ENCODE measurements at places on chromosomes 6 and 20.

GRCh38 chr6:152018876-152019275 lies 211.4 kb downstream of the ESR1 start:
- DNase-seq, result no peak

DNA sequence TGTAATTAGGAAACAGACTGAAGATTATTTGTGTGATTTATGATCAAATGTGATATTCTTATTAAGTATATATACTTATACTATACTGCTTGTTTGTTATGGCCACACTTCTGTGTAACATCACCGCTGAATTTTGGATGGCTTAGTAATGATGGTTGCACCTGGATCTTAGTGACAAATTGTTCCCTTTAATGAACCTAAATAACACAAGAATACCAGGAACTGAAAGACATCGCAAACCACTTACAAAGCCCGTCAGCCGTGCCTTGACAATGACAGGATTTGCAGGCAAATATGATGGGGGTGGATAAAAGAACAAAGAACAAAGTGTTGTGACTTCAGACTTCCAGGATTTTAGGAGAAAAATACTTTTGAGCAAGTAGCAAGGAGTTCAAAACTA lies 67.1 kb downstream of the LAMP5 start:
- DNase-seq, result no peak

GRCh38 chr6:21022343-21023107 lies 488.3 kb downstream of the CDKAL1 start:
- no peak for DNase-seq

GRCh38 chr6:31467151-31467550 lies 30.8 kb upstream of the MICB start:
- DNase-seq, result no peak

GRCh38 chr6:81763968-81764367 lies 11.5 kb upstream of the TENT5A start:
- no peak for DNase-seq

- DNase-seq, result no peak
These were observed 25.1 kb upstream of the CCR6 start for GRCh38 chr6:167097770-167098169.

DNA sequence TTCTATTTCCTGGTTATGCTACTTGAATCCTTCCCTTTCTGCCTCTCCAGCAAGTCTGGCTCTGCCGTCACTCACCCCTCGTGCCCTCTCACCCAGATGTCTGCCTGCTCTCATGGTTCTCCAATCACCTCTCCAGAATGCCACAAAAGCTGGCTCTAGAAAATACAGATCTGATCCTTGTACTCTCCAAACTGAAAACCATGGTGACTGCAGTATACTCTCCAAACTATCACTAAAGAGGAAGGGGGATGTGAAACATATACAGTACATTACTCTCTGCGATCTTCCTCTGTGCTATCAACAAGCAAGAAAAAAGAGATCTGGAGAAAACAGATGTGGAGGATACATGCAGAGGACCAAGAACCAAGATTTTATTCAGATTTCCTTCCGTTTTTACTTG lies 91.1 kb downstream of the ATXN1 start:
- no peak for DNase-seq

- no peak for DNase-seq
These were observed 441.3 kb downstream of the TFAP2B start for GRCh38 chr6:51260003-51260402.

GRCh38 chr6:110814102-110815014 lies 911 bp downstream of the CDK19 start:
- DNase-seq, result no peak

DNA sequence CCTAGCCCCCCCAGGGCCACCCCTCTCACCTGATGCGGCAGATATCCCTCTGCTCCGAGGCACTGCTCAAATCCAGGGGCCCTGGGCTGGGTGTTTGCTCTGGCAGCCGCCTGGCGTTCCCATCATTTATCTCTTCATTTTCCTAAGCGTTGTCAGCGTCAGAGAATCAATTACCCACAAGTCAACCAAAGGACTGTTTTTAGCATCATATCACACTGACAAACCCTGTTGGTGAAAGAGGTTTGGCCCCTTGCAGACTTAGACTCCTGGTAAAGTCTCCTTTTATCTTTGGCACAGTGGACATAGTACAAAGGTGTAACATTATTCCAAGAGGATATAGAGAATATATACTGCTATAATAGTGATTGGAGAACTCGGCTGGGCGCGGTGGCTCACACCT lies at the start of gene GHRH:
Gene GHRH (minus strand): TSS at position 101 of the 400 bp plus-strand sequence. CDS start 4,925 bp downstream, outside the sequence.
- no peak for DNase-seq

- no peak for DNase-seq
These were observed 43.2 kb downstream of the KHDC1L start for GRCh38 chr6:73182021-73182607.

DNA sequence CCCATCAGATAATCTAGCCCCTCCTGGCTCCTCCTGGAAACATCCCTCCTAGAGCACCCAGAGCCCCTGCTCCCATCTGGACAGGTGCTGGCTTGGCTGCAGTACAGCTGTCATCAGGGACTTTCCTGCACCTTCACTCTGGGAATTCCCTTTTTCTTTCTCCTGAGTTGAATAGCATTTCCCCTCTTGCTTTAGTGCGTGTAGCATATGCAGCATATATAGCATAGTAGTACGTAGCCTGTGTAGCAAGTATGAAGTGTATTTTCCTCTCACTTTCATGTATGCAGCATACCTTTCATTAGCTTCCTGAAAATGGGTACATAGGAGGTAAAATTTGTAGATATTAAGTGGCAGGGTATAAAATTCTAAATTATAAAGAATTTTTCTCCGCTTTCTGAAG lies 352.9 kb downstream of the ESR1 start:
- no peak for DNase-seq

DNA sequence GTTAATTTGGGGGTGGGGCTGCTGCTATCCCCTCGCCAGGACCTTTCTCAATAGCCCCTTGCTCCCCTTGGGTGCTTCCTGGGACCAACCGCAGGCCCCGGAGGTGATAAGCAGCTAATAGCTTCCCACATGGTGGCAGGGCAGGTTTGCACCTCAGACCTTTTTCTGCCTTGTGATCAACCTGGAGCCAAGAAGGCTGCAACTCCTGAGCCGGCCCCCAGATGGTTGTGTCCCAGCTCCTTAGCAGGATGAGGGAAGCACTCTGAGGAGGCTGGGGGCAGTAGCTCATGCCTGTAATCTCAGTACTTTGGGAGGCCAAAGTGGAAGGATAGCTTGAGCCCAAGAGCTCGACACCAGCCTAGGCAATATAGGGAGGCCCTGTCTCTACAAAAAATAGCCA lies 85.5 kb downstream of the BMP7 start:
- no peak for DNase-seq

GRCh38 chr6:34132486-34133185 lies 13.3 kb downstream of the GRM4 start:
- DNase-seq, result no peak

DNA sequence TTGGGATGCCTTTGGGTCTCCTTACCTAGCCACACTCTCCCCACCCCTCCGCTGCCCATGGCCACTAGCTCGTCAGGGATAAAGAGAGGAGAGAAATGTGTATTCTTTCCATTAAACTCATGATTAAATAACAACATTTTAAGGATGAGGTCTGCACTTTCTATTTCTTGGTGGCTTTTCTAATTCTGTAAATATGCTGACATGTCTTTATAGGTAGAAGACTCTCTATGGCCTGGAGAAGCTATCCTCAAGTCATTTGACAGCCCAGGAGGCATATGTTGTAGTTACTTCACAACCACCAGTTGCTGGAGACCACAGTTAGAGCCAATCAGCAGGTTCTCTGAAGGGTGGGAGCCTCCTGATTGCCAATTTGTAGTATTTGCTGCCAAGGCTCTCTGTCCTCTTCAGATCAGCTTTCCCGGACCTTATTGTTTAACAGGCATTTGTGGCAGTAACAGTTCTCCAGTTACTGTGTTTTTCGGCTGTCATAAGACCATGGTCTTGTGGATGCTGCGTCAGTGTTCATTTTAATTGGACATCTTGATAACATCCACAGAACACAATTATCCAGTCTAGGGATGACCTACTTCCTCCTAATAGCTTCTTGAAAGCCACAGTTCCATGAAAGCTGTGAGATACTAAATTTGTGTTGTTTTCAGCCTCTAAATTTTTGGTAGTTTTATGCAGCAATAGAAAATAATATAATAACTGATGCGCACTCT lies 205.0 kb upstream of the KCNQ5 start:
- DNase-seq, result no peak

DNA sequence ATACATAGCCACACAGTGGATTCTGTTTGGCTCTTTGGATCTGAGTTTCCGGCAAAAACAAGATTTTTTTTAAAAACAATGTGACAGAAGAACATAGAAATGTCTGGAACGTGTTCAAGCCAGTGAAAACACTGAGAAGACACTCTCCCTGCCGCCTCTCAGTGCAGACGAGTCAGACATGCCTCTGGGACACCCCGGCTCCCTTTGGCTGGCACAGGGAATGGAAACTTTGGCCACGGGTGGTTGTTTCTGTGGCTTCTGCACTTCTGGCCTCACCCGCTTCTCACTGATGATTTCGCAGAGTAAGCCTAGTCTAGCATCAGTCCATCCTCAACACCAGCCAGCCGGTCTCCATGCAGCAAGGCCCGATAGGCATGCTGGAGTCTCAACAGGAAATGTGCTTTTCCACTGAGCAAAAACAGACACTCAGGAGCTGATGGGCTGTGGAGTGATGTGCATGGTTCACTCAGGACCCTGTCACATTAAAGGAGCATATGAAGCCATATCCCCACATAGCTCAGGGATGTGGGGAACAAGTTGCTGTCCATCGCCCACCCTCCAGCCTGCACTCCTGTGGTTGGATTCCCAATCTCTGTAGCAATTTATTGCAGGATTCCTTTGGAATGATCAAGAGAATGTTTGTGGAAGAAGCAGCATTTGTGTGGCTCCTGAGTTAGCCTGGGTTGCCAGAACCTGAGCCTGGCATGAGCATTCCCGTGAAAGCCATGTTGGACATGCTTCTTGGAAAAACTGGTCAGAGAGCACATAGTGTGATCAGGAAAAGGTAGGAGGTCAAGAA lies 262.0 kb upstream of the RIN2 start:
- DNase-seq, result no peak

DNA sequence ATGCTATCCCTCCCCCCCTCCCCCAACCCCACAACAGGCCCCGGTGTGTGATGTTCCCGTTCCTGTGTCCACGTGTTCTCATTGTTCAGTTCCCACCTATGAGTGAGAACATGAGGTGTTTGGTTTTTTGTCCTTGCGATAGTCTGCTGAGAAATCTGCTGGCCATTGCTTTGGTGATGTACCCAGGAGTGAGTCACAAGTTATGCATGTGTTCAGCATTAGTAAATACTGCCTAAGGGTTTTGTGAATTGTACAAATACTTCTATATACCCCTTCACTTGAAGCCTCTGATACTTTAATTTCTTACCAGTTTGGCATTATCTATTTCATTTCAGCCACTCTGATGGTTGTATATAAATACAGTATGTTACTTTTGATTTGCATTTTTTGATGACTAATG lies 711.3 kb upstream of the GJE1 start:
- no peak for DNase-seq

GRCh38 chr6:52503323-52503747 lies 73.5 kb downstream of the TRAM2 start:
- no peak for DNase-seq

DNA sequence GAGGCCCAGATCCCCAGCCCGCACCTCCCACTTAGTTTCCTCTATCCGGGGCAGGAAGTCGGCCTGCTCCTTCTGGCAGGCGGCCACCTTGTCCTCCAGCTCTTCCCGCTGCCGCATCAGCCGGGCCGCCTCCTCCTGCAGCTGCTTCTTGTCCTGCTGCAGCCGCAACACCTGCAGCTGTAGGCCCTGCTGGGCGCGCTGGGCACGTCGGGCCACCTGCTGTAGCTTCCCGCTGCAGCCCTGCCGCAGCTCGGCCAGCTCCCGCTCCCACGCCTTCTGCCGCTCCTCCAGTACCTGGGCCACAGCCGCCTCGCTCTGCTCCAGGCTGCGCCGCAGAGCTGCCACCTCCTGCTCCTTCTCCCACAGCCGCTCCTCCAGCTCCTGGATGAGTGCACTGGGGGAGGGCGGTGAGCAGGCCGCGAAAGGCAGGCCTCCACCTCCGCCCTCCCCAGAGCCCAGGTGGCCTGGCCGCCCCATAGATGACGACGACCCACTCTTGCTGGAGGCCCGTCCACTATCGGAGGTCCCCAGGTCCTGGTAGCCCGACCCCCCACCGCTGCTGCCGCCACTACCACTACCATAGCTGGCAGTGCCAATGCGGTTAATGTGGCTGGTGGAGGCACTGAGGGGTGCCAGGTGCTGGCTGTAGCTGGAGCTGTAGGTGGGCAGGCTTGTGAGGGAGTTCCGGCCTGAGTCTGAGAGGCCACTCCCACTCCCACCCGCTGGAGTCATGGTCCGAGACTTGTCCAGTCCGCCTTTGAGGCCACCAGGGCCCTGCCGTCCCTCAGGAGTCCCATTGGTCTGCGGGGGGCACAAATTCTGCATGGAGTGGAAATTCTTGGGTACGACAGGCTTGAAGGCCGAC lies 6.0 kb upstream of the FASTKD5 start:
- DNase-seq, result no peak

GRCh38 chr20:12827816-12828385 lies 180.9 kb upstream of the SPTLC3 start:
- DNase-seq, result peak; percentile 36

DNA sequence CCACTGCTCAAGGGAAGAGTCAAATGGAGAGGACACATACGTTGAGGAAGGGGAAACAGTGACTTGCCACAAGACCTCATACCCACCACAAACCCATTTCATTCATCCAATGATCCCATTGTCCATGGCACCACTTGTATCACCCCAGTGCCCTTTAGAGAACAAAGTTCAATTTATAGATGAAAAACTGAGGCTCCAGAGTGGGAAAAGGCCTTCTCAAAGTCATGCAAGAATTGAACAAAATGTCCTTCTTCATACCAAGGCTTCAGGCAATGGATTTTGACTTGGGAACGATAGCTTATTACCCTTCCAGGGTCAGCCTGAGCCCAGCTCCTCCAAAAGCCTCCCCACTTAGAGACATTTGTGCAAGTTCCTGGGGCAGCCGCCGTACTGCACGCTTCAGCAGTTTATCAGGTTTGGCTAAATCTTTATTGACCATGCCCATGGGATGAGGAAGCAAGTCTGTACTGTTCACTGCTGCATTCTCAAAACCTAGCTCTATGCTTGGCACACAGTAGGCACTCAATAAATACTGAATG lies 47.3 kb upstream of the MRPS10 start:
- no peak for DNase-seq

GRCh38 chr20:33211817-33212424 lies 5.2 kb upstream of the BPIFA3 start:
- peak; percentile 58 for DNase-seq

- no peak for DNase-seq
These were observed 129.6 kb downstream of the PACRG start for GRCh38 chr6:162857326-162857725.

Measured in cerebellar nuclear complex (tissue), 1 donor.